ENCODE measurements at places on chromosomes 16 and 17.

DNA sequence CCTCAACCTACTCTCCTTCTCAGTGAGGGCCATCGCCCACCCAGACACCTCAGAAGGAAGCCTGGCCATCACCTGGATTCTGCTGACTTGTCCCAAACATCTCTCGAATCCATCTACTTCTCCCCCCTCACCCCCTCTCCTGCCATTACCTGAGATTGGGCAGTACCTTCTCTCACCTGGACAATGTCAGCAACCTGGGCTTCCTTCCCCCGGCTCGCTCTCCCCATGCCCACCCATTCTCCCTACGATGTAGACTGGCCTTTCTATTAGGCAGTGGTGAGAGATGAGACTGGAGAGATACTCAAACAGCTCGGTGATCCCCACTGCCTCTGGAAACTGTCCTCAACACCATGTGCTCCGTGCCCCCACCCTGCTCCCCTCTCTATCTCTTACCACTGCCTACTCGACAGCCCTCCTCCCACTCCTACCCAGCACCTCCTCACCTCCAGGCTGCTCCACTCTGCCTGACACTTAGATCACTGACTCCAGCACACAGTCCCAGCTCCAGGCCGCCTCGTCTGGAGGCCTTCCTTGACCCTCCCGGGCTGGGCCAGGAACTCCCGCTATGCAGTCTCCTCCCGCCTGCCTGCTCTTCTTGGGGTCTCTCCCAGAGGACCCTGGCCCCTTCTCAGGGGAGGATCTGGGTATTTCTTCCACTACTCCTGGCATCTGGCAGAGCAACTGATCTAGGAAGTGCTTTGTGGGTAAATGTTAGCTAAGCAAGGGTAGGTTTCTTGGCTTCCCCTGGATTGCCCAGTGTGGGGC, 235.8 kb upstream of the NLRP1 start:
- DNase-seq = no peak

DNA sequence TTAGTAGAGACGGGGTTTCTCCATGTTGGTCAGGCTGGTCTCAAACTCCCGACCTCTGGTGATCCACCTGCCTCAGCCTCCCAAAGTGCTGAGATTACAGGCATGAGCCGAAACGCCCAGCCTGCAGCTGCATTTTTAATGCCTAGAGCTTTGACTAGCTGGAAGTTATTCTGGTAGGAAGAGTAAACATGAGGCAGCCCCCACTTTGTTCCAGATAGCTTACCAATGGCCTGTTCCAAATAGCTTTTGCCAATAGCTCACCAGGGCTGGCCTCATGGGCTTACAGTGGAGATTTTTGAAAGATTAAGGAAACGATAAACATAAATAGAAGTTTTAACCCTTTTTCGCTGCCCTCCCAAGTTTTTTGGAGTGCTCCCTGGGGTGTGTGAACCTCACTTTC, 9.8 kb downstream of the TRPV2 start:
- DNase-seq = no peak

GRCh38 chr17:4806456-4806776, 536 bp upstream of the PLD2 start:
- no peak for DNase-seq

- no peak for DNase-seq
These were observed 92.5 kb upstream of the HAS3 start for GRCh38 chr16:69012906-69013305.

GRCh38 chr16:52515068-52515671, 31.8 kb downstream of the TOX3 start:
- DNase-seq = no peak

DNA sequence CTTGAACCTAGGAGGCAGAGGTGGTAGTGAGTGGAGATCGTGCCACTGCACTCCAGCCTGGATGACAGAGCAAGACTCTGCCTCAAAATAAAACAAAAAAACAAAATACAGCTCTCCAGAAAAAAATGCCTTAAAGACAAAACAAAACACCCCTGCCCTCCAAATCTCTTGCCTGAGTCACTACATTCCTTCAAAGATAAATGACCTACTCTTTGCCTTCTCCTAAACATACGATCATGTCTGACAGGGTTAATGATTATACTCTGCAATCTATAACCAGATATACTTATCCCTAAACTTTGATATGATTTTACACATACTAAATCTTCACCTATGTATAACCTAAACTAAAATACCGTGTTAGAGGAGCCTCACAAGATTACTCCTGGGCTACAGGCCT, 1.4 kb upstream of the SETD6 start:
- no peak for DNase-seq

DNA sequence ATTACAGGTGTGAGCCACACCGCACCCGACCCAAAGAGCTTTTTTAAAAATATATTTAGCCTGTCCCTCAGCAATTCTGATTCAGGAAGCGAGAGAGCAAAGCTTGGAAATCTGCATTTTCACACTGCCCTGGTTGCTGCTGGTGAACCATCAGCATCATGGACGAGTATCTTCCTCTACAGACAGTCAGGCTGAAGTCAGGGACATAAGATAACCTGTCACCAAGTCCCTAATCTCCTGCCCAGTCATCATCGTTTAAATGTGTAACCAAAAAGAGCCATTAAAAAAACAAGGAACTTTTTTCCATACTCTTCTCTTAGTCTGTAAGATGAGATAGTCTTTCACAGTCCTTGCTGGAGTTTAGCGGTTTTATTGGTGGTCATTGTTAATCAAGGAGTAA, 6.7 kb downstream of the PMM2 start:
- no peak for DNase-seq

GRCh38 chr16:25966172-25967097, 274.7 kb downstream of the HS3ST4 start:
- DNase-seq = no peak

DNA sequence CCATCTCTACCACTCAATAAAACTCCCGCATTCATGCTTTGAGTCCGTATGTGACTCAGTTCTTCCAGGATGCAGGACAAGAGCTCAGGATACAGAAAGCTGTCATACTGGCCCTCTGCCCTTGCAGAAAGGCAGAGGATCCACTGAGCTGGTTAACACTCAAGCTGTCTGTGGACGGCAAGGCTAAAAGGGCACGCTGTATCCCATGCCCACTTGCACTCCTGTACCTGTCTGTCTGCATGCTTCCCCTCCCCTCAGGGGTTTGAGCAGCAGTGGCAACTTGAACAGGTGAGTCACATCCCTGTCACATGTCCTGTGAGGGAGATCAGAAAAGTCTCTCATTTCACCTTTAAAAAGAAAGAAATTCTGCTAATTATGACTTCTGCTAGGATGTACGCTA, 293.8 kb downstream of the HS3ST3B1 start:
- DNase-seq = no peak

DNA sequence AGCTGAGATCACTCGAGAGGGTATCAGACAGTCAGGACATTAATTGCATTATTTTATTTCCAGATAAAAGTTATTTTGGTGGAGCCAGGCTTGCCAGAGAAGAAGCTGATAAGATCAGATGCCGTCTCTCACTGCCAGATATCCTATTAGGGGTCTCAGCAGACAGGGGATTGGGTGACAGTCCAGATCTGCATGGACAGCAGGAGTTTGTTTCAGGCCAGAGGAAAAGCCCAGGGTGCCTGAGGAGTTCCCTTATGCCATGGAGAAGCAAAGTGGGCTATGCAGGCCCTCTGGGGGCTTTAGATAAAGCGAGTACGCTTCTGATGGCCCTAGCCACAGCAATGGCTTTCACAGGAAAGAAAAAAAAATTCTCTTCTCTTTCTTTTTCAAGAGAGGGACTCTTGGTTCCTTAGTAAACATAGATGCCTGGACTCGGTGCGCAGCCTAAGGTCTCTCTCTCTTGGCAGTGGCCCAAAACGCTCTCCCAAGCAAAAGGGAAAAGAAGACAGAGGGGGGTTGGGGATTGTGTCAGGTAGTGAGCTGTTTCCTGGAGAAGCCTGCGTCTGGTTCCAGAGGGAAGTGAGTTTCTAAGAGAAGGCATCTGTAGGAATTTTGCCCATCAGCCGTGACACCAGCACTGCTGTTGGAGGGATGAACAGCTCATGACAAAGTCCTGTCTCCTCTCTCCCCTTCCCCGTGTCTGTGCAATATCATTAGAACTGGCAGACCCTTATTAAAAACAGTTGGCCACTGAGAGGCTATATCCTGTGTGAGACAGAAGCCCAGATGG, 166.3 kb upstream of the FOXF1 start:
- DNase-seq = peak; percentile 28

DNA sequence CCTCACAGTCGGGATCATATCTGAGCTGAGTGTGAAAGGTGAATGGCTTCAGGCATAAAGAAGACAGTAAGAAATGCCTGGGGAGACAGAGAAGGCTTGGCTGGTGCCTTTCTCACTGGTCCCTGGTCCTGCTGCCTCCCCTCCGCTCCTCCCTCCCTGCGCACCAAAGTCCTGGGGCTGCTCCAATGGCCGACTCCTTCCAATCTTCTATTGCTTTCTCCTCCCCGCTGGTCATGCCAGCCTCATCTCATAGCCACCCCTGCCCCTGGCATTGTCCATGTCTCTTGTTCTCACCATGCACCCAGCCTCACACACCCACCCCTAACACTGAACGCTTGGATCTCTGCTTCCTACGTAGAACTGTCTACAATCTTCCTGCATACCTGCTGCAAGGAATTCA, 18.0 kb downstream of the TLE7 start:
- DNase-seq = no peak

DNA sequence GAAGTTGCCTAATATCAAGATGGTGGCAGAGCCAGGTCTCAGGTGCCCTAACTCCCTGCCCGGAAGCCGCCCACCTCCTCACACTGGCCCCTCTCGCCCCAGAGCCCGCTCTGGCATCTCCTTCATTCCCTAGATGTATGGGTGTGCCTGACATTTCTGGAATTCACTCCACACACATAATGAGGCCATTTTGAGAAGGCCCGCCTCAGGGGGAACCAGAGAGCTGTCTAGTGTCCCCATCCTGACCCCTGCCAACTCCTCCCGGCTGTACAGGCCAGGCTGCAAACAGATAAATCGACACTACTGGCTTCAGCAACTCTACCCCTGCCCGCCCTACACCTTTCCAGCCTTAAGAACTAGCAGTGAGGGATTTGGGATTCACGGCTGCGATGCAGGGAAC, 7.7 kb downstream of the WNT3 start:
- DNase-seq = no peak

DNA sequence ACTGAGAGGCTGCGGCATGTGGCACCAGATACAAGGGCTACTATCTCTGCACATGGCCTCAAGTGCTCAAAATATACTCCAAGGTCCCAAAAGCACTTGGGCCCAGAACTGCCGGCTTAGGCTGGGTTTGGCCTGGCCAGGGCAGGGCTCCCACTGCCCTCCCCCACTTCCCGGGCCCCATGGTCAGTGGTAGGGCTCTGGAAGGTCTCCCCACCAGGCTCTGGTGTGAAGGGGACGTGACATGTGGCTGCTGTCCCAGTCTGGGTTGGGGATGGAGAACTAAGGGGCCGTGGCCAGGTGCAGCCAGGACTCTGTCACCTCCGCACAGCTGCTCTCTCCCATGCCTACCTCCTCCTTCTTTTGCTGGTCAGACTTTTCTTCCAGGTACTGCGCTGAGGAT, 5.7 kb upstream of the PAM16 start:
- no peak for DNase-seq

DNA sequence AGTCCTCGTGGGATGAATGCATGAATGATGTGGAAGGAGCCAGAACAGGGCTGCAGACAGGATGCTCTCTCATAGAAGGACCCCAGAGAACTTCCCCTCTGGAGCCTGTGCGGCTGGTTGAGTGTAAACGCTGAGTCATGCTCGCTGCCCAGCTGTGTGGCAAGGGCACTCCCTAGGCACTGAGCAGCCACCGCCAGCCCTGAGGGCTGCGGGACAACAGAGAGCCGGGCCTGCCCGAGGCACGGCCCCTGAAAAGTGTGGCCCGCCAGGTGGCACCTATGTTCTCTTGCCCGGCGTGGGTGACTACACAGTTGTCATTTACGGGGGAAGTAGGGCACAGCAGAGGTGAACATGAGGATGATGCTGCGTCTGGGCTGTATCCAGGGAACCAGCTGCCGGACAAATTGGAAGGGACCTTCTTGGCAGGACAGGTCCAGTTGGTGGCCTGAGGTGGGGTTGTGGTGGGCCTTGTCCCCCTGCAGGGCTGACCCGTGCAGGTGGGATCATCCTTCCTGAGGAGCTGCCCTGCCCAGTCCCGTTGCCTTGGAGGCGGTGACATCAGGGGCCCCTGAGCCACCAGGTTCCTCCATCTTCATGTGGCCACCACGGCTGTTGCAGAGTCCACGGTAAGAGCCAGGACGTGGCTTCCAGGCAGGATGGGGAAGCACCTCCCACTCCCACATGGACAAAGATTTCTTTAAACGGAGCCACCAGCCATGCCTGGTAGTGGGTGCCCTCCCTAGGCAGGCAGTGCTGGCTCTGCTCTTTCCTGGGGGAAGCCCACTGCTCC, 94.8 kb upstream of the CBX4 start:
- DNase-seq = peak; percentile 70

DNA sequence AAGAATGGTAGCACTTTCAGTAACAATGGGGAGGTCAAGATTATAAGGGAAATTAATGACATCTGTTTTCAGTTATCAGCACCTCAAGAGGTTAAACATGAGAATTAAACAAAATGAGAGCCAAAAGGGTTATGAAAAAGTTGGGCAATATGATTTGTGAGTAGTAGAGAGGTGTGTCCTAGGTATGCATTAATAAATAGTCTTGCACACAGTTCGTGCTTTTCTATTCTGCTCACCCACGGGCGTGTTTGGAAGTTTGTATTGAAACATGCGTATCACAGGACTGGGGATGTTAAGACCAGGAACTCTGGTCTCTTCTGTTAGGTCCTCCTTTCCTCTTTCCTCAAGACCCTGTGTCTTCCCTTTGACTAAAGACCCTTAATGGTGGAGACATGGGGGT, 6.0 kb downstream of the BPTF start:
- no peak for DNase-seq

DNA sequence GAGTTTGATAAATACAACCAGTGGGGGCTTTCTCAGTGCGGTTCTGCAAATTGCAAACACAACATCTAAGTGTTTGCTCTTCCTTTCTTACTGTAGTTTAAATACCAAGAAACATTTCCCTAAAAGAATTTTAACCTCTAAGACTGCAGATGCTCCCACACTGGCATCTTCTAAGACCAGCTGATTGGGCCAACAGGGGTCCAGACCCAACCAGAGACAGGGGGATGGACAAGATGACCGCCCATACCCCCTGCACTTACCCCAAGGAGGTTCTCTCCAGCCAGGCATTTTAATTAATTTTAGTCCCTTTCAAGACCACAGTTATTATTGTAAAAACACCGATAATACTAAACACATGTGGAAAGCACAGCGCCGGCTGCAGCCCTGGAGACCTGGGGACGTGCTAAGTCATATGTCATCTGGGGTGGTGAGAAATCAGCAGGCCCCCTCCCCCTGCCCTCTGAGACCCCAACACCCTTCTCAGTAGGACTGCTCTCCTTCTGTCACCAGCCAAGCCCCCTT, 242.3 kb downstream of the SOX9 start:
- no peak for DNase-seq

GRCh38 chr16:31460582-31461002, 1.3 kb downstream of the ARMC5 start:
- peak; percentile 75 for DNase-seq

GRCh38 chr16:80366023-80366422, 174.8 kb upstream of the DYNLRB2 start:
- DNase-seq = no peak

GRCh38 chr16:69397821-69398521, 12.2 kb upstream of the TERF2 start:
- peak; percentile 89 for DNase-seq

All from lung microvascular endothelial cell (primary cell).